ENCODE measurements at places on chromosomes 4 and X.

DNA sequence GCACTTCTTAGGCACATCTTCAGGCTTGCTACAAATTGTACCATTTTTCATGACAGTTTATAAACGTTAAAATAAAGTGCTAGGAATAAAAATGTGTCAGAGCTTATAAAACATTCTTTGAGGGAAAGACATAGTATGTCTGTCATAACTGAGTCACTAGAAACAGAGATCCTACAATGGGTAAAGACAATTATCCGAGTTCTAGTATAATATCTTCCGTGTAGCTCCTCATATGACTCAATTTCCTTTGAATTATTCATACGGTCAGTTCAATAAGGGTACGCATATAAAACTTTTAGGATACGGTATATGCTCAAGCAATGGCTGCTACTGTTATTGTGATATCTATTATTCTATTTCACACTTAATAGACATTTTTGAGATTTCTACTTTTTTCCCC, 349.1 kb downstream of the PCDH10 start:
- no peak for DNase-seq

DNA sequence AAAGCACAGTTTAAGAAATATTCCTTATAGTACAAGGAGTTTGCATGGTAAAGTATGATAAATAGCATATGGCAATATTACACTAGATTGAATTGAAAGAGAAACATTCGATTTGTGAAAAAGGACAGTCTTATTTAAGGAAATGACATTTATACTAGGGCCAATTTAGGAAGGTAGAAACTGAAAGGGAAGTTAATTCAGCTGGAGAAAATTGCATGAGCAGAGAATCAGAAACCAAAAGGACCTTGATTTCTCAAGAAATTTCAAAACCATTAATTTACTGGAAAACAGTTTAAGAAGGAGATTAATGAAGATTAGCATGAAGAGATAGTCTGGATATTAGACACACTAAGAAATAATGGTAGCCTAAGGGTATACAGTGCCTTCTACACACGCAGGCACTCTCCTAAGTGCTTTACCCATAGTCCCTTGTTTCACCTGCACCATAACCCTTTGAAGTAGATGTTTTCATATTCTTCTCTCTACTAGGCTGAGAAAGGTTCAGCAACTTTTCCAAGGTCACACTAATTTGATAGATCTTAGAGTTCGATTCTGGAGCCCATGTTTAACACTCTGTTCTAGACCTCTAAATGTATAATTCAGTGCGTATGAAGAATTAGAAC, 259.1 kb upstream of the SLIT2 start:
- DNase-seq: no peak

DNA sequence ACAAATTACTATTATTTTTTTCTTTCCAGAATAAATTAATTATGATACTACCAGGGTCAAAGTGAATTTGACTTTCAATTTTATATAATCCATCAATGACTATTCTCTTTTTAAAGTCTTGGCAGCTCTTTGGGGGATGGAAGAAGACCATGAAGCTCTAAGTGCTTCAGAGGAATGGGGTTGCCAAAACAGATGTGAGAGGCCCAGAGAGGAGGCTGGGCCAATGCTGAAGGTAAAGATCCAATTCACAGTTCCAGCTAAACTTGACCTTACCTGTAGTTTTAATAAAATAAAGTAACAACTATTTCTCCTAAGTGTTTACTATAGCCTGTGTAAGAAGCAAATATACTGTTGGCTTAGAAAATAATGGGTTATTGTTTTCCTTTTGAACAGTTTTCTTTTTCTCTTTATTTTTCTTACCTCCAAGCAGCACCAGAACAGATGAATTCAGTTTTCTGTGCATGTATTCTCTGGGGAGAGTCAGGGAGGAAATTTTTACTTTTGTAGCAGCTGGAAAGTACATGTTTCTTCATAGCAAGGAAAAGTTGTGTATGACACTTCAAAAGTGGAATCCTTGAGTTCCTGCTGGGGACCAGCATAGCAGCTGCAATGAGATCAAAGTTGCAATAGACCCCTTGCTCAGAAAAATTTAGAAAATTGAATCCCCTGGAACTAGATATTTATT, 104.9 kb downstream of the CEP44 start:
- DNase-seq: no peak

GRCh38 chrX:17266136-17266535, 108.9 kb upstream of the NHS start:
- DNase-seq: no peak

DNA sequence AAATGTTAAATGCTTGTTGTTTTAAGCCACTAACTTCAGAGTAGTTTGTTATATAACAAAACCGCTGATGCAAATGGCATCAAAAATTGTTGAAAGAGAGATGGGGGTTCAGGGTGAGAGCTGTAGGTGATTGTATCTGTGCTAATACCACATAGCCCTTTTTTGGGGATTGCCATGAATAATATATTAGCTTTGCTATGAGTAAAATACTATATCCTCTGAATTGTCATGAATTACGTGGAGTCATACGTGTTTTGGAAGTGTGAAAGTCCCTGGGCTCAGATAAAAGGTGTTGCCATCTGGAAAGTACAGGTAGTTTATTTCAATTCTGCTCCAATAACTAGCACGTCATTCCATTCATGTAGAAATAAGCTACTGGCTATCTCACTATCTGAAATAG, 30.6 kb downstream of the DYNLT3 start:
- no peak for DNase-seq

GRCh38 chr4:184142121-184143000, 75.3 kb downstream of the ENPP6 start:
- DNase-seq: no peak

DNA sequence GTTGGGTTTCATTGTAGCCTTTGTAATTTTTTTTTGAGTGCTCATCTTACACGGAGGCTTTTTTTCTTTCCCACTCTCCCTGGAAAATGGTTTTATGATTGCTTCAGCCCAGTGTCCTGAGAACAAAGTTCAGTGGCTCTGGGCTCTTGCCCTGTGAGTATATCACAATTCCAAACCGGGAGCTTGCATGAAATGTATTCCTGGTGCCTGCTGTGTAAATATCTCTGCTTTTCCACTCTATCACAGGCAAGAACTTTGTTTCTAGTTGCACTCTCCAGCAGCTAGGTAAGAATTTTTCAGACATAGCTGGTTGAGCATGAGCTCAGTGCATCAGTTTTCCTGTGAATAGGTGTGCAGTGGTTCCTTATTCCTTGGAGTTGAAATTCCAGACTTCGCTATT, 60.8 kb downstream of the SUPT20HL2 start:
- peak; percentile 33 for DNase-seq

DNA sequence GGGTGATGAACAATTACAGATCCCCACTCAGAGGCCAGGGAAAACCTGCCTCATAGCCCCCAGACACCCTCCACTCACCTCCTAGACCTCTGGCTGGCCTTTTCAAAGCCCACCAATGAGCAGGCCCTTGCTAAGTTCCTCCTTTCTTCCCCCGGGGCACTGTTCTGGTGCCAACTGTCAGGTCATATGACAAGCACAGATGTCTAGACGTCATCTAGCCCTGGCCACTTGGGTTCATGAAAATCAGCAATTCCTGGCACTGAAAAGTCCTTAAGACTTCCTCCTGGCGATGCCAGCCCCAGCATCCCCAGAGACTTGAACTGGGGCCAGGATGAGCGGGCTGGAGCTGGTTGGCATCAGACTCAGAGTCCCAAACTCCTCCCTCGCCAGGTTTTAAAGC, 115.6 kb upstream of the NALF2 start:
- peak; percentile 3 for DNase-seq

DNA sequence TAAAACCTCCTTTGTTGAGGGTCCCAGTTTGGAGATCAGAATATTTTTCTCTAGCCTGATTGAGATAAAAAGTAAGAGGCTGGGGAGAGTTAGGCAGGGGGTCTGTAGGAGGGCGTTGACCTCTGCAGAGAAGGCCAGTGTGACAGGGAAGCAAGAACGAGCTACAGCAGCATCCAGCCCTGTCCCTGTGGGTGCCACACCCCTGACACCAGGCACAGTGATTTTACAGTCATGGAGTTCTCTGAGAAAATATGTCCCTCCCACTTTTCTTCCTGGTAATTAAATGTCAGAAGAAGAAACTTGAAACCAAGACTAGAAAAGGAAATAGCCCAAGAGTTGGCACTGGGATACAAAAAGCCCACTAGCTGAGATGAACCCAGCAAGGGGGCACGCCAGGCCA, 25.0 kb upstream of the HELT start:
- DNase-seq: no peak

GRCh38 chrX:56729152-56729850, at the start of gene NBDY:
TSS of gene NBDY (plus strand) at chrX:56729243. CDS start at chrX:56729354, 111 bp downstream.
- peak; percentile 44 for DNase-seq

DNA sequence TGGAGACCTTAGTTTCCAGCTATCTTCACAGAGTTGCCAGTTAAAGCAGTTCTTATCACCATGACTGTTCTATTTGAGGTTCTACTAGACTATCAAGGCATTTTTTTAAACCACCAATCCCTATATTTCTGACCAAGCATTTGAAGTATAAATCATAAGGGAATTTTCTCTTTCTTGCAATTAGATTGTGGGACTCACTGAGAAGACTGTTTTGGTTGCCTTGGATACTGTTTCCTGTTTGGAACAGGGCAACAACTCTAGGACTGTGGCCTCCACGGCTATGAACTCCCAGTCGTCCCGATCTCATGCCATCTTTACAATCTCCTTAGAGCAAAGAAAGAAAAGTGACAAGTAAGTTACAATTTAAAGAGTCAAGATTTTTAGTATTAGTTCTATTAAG, 11.8 kb downstream of the KIF4A start:
- DNase-seq: peak; percentile 51
